PC-9 (cell line): ENCODE measurements at places on chromosomes 5 and 9. TPM values are rescaled to one million over a fixed set of nuclear protein-coding genes. Genes with fewer than 3 reads are reported as not detected.

GRCh38 chr9:86368871-86369521 lies 14.8 kb upstream of the TUT7 start:
- no peak for DNase-seq

RASEF gene
- 10.8 and 12.8 TPM in 2 replicates for total RNA-seq

GRCh38 chr5:78920604-78921003 lies 64.5 kb downstream of the ARSB start:
- DNase-seq: no peak

SPINK1 gene
- not detected in 2 replicates for total RNA-seq

TRPM3 gene
- 0.26 TPM in 1 of 2 replicates, not detected in the other for total RNA-seq

GRCh38 chr5:1358726-1359025 lies 13.8 kb upstream of the CLPTM1L start:
- no peak for DNase-seq

GPR151 gene
- total RNA-seq: not detected in 2 replicates

- DNase-seq: no peak
Observed at GRCh38 chr5:34039398-34040157, 3.4 kb downstream of the C1QTNF3 start.

DNA sequence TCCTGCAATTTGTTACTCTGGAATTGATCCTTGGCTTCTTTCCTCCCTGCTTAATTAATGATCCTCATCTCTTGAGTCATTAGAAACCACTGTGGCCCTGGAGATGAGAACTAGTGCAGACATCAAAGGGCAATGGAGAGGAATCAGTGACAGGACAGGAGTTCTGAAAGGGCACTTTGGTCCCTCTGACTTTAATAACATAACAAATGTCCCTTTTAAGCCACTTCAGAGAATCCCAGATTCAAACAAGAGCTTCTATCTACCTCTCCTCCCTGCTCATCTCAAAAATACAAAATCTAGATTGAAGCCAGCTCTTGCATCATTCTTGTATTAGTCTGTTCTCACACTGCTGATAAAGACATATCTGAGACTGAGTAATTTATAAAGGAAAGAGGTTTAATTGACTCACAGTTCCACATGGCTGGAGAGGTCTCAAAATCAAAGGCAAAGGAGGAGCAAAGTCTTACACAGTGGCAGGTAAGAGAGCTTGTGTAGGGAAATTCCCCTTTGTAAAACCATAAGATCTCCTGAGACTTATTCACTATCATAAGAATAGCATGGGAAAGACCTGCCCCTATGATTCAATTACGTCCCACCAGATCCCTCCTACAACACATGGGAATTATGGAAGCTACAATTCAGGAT lies 139.1 kb downstream of the PLPPR1 start:
- DNase-seq: no peak

GRCh38 chr5:10283927-10284635 lies 23.6 kb downstream of the CMBL start:
- peak; percentile 93 for DNase-seq

GRCh38 chr9:123127512-123128075 lies 94.1 kb downstream of the GPR21 start:
- DNase-seq: no peak

GRCh38 chr9:109624143-109624542 lies 126.0 kb upstream of the PTPN3 start:
- no peak for DNase-seq

- peak; percentile 33 for DNase-seq
Observed at GRCh38 chr5:108747774-108748400, at the start of gene FER. FER (plus strand) TSS chr5:108747897; CDS start chr5:108798183, 50,286 bp downstream.

STKLD1 gene
- 3.1 and 4.8 TPM in 2 replicates for total RNA-seq

RGS7BP gene
- not detected in 2 replicates for total RNA-seq
